ENCODE measurements at places on chromosomes 2 and 18.

- no peak for DNase-seq
Observed at GRCh38 chr2:119550856-119551255, 6.6 kb downstream of the CFAP221 start.

DNA sequence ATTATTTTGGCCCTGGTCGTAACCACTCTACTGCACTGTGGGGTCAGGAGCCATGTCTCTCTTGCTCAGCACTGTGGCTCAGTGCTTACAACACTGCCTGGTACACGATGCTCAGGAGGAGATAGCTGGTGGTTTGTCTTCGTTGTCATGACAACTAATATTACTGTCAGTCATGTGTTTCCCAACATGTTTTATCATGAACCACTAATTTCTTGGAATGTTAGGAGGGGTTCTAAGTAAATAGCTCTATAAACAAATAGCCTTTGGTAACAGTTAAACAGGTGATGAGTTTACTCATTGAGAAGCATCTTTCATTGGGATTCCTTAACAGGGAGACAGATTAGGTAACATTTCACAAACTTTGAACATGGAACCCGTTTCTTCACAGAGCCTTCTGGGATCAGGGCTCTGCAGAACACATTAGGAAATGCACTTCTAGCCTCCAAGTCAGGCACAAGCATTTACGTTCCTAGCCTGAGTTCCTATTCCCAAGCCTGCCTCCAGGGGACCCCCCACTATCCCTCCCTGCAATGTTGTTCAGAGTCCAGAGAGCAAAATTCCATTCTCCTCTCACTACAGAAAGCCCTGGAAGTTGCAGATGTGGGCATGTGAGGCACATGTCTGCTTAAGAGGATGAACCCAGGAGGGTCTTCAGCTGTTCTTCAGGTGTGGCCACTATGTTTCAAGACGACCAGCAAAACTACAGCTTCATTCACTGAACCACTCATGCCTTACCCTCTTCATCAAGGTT lies 6.4 kb upstream of the RBM44 start:
- DNase-seq, result no peak

DNA sequence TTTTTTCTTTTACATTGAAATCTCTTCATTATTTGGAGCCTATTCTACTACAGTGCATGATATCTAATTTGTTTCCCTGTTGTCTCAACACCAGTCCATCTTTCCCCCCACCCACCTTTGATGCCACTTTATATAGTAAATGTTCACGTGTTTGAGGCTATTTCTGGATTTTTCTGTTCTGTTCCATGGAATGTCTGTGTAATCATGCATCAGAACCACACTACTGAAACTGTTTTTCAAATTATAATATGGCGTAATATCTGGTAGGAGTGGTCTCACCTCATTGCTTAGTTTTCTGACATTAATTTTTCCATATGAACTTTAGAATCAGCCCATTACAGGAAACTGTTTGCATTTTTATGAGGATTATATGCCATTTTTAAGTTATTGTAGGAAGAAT lies 19.1 kb upstream of the NARS1 start:
- DNase-seq, result no peak

GRCh38 chr2:100924122-100924519 lies 78.0 kb upstream of the RPL31 start:
- DNase-seq, result no peak

DNA sequence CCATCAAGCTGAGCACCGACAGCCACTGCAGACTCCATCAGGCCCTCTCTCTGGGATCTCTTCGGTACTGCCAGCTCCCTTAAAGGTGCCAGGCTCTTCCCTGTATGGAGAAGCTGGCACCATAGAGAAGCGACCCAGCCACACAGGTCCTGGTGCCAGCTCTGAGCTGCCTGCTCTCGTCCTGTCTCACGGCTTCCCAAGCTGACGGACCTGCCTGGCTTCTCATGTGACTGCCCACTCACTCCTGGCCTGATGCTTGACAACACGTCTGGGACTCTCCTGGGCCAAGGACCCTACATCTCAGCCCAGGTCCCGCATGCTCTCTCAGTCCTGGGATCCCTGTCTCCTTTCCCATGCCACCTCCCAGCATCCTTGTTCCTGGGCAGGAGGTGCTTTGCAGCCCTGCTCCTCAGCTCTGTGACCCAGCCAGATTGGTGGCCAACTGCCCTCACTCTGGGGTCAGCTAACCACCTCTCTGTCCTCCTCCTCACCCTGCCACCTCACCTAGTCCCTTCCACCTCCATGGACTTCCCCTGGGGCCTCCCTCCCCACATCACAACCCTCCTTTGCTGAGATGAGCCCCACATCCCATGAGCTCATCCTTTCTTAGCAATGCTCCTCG lies 12.5 kb upstream of the ATOH8 start:
- no peak for DNase-seq

DNA sequence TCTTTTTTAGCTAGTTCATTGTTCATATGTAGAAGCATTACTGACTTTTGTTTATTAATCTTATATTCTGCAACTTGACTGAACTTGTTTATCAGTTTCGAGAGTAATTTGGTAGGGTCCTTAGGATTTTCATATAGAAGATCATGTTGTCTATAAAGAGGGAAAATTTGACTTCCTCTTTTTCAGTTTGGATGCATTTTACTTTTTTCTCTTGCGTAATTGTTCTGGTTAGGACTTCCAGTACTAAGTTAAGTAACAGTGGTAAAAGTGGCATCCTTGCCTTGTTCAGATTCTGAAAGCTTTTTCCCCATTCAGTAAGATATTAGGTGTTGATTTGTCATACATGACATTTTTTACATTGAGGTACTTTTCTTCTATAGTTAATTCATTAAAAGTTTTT lies 726.0 kb downstream of the KCNJ3 start:
- DNase-seq, result no peak

- DNase-seq, result no peak
Observed at GRCh38 chr2:224004105-224004695, 34.9 kb downstream of the SERPINE2 start.

DNA sequence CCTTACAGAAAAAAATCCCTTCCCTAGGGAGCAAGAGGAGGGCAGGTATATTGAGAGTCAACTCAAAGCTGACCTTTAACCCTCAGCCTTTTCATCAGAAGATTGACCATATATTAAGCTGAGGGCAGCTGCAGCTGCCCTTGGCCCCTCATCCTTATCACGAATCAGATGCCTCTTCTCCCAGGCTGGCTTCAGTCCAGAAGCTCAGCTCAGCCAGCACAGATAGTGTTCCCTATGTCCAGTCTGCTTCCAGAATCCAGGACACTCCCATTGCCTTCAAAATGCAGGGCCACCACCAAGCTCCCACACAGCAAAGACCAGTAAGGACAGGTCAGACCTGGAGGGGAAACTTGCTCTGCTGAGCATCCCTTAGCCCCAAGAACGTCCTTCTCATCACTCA lies 146.1 kb downstream of the BCL11A start:
- no peak for DNase-seq

GRCh38 chr2:191634791-191635190 lies 43.1 kb upstream of the NABP1 start:
- DNase-seq, result no peak

DNA sequence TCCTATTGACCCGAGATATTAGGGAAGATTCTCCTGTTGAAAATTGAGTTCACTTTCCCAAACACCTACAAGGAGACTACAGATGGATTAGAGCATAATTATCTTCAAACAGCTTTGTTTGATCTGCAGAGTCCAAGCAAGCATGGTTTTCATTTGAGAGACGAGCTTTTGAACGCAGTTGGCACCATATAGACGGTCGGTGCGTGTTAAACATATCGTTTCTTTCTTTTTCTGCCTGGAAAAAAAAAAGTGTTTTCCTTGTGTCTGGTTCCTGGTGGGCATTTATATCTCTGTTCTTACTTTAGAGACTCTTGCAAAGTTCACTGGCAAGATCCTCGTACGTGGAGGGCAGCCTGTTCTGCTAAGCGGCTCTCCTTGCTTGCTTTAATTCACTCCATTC lies 248.9 kb downstream of the TMEM182 start:
- DNase-seq, result no peak

- DNase-seq, result no peak
Observed at GRCh38 chr2:128451084-128452023, 132.7 kb upstream of the HS6ST1 start.

- no peak for DNase-seq
Observed at GRCh38 chr2:67453310-67453709, 56.2 kb downstream of the ETAA1 start.

DNA sequence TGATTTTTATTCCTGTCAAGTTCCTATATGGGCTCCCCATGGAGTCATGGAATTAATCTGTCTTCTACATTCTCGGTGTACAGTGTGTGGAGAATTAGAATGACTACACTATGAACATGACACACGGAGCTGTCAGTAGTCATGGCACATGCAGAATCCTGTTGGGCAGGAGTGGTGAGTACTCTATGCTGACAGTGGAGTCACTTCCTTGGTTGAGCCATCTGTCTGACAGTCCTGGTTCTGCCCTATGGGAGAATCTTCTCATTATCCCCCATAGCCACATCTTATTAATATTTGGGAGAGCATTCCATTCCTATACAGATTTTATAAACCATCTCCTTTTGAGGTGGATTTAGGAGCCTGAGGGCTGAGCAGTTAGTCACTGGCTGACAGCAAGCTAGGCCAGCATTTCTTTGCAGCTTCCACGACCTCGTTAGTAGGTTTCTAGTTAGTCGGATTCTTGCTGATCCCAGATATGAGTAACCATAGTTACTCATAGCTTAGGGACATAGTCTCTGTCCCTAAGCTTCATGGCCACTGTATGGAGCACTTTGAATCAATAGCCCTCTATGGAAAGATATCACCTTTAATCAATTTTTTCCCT lies 90.6 kb downstream of the MDH1 start:
- no peak for DNase-seq

- DNase-seq, result no peak
Observed at GRCh38 chr2:20585710-20586594, 64.9 kb downstream of the HS1BP3 start.

GRCh38 chr2:5673145-5674025 lies 18.8 kb upstream of the SOX11 start:
- DNase-seq, result no peak

- DNase-seq, result no peak
Observed at GRCh38 chr18:9716780-9717563, 8.9 kb downstream of the RAB31 start.

GRCh38 chr2:191051825-191052778 lies 38.1 kb upstream of the STAT1 start:
- no peak for DNase-seq

DNA sequence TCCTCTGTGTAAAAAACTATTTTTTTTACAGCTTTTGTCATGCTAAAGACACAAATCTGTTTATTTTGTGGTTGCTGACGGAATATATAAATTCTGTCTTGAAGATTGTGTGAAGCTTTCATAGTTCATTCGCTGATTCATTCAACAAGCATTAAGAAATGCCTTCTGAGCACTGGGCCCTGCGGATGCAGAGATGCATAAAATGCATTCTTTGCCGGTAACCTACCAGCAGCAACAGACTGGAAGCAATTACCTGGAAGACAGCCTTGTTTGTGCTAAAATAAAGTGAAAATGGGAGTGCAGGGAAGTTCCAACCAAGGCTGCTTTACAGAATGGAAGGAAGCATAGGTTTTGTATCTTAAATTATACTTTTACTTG lies 119.7 kb downstream of the PMAIP1 start:
- DNase-seq, result no peak

DNA sequence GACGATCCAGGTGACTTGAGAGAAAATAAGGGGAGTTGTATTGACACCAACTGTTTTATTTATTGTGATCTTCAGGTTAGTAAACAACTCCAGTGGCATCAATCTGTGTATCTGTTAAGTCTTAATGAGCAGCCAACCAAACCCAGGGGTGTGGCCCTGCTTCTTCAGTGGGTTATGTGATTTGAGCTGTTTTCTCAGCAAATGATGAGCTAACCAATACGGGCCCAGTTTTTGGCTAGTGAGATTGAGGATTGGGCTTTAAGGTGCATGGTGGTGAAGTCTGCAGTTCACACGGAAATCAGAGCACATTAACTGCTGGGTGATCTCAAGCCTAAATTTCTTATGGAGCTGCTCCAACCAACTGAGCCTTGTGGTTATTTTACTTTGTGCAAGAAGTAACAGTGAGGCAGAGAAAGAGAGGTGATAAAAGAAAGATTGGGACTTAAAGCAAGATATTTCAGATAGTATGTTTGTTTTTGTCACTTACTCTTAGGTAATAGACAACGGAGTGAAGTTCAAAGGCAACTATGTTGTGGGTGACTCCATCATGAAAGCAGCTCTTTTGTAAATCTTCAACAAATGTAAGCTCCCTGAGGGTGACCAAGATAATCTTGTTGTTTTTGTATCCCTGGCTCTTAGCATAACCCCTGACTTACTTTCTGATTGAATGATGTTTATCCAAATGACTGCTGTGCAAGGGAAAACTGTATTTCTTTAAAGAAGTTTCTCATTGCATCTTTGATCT lies 2.4 kb downstream of the MTCL1 start:
- no peak for DNase-seq

DNA sequence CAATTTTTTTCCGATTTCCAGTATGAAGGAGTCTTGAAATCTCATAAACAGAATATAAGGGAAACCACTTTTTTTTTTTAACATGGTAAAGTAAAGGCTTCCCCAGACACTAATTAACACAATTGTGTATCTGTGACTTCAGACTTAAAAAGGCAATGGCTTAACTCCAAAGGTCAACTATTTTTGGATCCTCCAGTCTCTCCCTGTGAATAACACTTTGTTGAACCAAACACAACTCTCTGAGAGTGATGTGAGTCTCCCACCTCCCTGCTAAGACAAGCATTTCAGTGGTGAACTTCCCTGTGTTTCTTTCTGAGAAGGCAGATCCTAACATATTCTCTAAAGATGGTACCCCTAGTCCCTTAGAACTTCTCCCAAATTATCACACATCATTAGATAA lies 219.6 kb upstream of the RBBP8 start:
- no peak for DNase-seq

GRCh38 chr2:218722419-218722818 lies 11.8 kb downstream of the TTLL4 start:
- DNase-seq, result no peak

GRCh38 chr2:195316486-195316885 lies 340.5 kb upstream of the SLC39A10 start:
- DNase-seq, result no peak

- no peak for DNase-seq
Observed at GRCh38 chr2:241179899-241180298, 8.6 kb upstream of the ANO7 start.

DNA sequence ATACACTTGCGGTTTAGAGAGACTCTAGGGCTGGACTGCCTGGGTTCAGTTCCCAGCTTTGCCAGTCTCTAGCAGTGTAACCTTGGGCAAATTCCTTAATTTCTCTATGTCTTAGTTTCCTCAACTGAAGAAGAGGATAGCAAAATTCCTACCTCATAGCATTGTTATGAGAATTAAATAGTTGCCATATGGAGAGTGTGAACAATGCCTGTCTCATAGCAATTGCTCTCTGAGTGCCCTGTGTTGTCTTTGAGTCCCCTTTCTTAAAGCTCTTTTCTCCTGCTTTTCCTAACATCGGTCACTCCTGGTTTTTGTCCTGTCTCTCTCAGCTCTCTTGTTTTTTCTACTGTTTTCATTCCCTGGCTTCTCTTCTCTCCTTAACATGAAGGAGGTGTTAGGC lies 116.8 kb upstream of the ALPP start:
- no peak for DNase-seq

GRCh38 chr2:208024091-208024490 lies 1.2 kb downstream of the PLEKHM3 start:
- no peak for DNase-seq

GRCh38 chr2:197124639-197125390 lies 185.8 kb downstream of the ANKRD44 start:
- no peak for DNase-seq

GRCh38 chr2:64629875-64630274 lies 23.8 kb downstream of the SERTAD2 start:
- no peak for DNase-seq

- DNase-seq, result no peak
Observed at GRCh38 chr2:218828477-218828778, 3.2 kb downstream of the PRKAG3 start.

- no peak for DNase-seq
Observed at GRCh38 chr2:128736046-128736688, 417.5 kb upstream of the HS6ST1 start.

Data from stimulated activated CD4-positive, alpha-beta T cell treated with anti-CD3 and anti-CD28 coated beads, Interleukin-1b, Interleukin-23, amount 100 ng/mL, for 4 hours (primary cell).